Transverse colon (tissue), 4 donors: ENCODE measurements at places on chromosomes 1 and 21. TPM values are rescaled to one million over a fixed set of nuclear protein-coding genes. Genes with fewer than 3 reads are reported as not detected.

DNA sequence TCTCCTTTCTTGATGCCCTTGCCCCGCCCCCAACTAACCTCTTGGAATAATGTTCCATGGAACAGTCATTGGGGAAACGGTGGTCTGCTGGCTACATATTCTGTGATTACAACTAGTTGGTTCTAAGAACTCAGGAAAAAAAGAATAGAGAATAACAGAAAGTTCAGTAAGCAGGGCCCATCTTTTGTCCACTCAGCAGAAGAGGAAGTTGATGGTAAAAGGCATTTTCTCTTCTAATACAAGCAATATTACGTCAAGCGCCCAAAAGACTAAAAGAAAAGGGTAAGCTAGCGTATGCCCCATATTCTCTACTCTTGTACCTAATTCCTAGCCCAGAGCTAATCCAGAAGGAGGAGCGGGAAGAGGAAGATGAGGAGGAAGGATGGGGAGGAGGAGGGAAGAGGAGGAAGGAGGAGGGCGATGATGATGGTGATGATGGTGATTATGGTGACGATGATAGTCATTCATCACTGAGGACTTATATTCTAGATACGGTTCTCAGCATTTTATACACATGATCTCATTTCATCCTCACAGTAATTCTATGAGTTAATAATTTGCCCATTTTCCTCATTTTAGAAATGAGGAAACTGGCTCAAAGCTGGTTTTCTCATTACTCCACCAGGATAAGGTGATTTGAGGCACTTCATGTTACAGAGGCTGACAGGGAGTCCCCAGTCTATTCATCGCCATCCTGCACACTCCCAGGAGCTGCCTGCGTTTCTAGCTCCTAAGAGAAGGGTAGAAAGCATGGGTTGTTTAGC lies 76.6 kb upstream of the EFHD2 start:
- DNase-seq: no peak

ERVH48-1 gene
- total RNA-seq: not detected

- no peak for DNase-seq
Measured at GRCh38 chr1:1797731-1798341, 19.6 kb upstream of the NADK start.

GRCh38 chr1:183069562-183070216 lies 46.5 kb downstream of the LAMC1 start:
- DNase-seq: no peak

CNKSR1 gene
- total RNA-seq: 60.9 TPM

- no peak for DNase-seq
Measured at GRCh38 chr1:188426561-188426960, 1597.8 kb downstream of the PLA2G4A start.

DNA sequence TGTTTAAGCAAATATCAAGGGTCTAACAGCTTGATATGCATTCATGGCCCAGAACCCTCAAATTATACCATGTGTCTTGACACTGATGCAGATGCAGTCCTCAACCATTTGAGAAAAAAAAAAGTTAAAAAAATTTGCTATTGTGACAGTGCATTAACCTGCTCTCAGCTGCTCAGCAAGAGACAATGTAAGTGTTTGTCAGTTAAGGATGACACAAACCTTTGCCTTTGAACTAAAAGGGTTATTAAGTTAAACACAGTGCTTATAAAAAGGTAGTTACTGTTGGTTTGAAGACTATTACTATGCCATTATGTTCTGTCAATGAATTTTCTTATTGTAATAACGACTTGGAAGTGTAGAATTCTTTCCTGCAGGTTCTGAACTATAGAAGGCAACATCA lies 655.6 kb upstream of the NEGR1 start:
- no peak for DNase-seq

BOLA1 gene
- 7.4 TPM for total RNA-seq

- no peak for DNase-seq
Measured at GRCh38 chr1:87170931-87171598, 157.6 kb upstream of the LMO4 start.

DNA sequence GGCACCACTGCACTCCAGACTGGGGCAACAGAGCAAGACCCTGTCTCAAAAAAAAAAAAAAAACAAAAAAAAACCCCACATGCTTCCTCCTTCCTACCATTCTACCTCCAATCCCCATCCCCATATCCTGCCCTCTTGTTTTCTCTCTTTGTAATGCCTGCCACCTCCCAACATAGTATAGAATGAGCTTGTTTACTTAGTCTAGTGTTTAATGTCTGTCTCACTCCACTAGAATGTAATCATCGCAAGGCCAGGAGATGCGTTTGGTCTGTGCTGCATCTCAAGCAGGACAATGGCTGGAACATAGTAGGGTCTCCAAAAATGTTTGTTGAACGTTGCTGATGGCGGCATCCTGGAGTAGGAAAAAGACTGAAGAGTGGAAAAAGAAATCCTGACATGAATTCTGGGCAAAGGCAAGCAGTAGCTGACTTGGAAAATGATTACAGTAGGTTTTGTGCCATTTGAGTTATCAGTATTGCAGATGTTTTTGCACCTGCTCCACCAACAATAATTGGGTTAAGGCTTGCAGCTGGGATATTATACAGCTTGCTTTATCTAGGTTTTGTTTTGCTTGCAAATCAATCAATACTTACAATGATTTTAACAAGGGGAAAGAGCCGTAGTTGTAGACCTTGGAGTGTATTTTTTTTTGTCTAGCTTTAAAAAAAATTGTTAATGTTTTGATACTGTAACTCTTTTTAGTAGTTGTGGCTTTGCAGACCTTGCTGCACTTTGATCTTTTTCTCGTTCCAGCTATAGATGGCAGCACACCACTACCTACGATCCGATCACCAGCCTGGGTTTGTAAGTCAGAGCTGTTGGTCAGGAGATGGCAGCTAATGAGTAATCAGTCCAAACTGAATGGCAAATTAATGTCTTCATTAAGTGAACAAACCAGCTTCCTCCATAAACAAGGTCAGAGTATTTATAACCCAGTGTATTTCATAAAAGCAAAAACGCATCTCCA lies 62.4 kb downstream of the BACH1 start:
- no peak for DNase-seq

DNA sequence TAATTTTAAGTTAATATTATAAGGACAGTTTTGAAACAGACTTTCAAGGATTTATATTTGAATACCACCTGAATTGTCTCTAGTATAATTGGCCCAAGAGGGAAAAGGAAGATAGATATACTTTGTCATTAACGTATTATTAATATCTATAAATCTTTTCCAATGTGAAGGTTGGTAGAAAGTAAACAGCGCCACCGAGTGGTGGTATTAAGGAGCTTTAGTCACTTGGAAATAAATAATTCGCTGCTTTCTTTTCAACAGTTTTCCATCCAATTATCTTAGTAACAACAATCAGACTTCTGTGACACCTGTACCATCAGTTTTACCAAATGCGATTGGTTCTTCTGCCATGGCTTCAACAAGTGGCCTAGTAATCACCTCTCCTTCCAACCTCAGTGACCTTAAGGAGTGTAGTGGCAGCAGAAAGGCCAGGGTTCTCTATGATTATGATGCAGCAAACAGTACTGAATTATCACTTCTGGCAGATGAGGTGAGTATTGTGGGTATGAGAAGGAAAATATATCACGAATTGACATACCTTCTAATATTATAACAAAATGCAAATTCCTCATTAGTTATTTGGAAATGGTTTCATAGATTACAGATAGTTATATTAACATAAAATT lies 37.7 kb downstream of the SH3GLB1 start:
- peak; percentile 20 for DNase-seq

DNA sequence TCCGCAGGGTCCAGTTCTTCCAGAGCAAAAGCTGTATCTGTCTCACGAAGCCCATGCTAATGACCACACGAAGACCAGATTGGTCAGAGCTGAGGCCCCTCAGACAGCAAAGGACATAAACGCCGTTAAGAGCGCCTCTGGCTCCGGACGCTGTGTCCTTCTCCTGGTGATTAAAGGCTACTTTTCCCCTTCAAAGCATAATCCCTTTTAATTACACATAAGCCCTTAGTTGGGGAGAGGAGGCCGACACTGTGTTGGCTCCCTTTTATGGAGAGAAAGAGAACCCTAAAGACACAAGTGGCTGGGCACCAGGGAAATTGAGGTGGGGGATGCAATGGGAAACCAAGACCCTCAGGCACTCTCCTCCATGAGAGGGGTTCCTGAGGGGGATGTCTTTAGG lies at the start of gene ABCA4:
Gene ABCA4 (minus strand): TSS at position 158 of the 400 bp plus-strand sequence. CDS start 103 bp downstream, at position 55.
- DNase-seq: no peak

DNA sequence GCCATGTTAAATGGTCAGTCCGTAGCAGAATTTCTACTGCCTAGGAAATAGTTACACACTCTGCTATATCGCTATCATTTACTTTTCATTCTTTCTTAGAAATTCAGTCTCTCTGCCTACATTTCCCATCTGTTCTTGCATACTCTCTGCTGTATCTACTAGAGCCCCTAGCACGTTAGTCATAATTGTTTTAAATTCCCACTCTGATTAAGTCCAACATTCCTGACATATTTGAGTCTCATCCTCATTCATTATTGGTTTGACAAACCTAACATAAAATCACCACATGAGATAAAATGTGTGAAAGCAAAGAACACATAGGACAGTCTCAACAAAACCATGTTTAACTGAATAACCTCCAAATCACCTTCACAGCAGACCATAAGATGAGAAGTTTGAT lies 513.6 kb downstream of the PLPP3 start:
- DNase-seq: no peak

GRCh38 chr1:119953266-119953998 lies 57.1 kb upstream of the ADAM30 start:
- no peak for DNase-seq

GRCh38 chr1:151624783-151625182 lies 12.9 kb downstream of the SNX27 start:
- DNase-seq: no peak

S100A7 gene
- total RNA-seq: not detected

- DNase-seq: no peak
Measured at GRCh38 chr1:7455796-7456721, 315.0 kb upstream of the VAMP3 start.

- DNase-seq: no peak
Measured at GRCh38 chr21:41024746-41025254, 143.2 kb upstream of the BACE2 start.

DNA sequence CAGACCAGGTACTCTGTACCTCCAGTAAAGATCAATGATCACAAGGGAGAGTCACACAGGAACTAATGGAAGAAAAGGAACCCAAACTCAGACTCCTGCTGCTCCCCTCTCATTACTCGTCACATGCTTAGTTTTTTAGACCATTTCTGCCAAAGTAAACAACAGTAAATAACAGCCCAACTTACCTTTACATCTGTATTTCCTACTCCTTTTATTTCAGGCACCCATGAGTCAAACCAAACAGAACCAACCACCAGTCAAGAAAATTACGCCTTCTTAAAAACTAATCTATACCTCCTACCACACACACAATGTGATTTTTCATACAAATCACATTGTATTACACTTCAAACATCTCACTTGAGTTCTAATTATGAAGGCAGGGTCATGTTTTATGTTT lies 61.4 kb upstream of the HTR1D start:
- no peak for DNase-seq

GRCh38 chr1:203996126-203996525 lies 76.8 kb upstream of the SOX13 start:
- no peak for DNase-seq

GRCh38 chr1:30779294-30780071 lies 21.9 kb upstream of the LAPTM5 start:
- DNase-seq: peak; percentile 89

DNA sequence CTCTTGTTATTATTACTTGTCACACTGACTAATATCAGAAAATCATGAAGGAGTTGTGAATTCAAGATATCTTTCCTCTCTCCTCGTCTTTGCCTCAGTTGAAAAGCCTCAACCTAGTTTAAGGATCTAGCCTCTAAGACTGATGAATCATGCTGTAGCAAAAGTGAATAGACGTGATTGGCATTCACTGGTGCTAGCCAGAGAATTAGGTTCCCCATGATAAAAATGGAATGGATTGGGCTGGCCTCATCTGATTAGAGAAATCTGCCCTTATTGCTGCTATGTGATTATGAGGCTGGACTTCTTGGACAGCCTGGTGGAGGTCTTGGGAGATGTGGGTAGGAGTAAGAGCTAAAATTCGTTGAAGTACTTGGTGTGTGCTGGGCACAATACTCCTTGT lies 208.2 kb downstream of the BACH1 start:
- DNase-seq: no peak

DNA sequence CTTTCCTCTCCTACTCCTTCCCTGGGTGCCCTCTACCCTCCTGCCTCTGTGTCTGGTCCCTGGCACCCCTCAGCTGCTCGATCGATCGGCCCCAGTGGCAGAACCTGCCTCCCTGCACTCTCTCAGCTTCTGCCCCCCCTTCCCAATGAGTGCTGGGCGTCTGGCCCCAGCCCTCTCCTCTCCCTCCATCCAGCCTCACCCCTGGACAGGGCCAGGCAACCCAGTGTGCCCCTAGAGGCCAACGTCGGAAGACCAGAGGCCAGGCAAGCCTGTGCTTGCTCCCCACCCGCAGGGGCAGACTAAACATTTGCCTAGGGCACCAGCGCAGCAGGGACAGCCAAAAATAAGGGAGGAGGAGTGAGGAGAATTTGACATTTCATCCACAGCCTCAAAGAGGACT lies 43.5 kb downstream of the LGR6 start:
- DNase-seq: peak; percentile 36

ADORA3 gene
- total RNA-seq: not detected

DNA sequence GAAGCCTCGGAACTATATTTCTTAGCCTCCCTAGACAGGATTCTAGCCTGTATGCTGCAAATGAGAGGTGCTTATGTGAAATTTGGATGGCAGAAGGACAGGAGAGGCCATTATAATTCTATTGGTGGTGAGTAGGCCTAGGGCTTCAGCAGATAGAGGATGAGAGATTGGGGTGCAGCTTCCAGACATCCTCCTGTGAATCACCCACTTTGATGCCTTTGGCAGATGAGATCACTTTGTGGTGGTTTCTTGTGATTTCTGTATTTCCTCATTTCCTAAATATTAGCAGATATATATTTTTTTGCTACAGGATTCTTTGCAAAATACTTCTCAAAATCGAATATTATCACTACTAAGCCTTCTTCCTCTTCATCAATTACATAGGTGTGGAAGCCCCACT lies 37.3 kb downstream of the MFSD2A start:
- DNase-seq: no peak

DUSP23 gene
- 61.9 TPM for total RNA-seq

GRCh38 chr1:201025571-201026002 lies 2.1 kb upstream of the KIF21B start:
- DNase-seq: no peak

DNA sequence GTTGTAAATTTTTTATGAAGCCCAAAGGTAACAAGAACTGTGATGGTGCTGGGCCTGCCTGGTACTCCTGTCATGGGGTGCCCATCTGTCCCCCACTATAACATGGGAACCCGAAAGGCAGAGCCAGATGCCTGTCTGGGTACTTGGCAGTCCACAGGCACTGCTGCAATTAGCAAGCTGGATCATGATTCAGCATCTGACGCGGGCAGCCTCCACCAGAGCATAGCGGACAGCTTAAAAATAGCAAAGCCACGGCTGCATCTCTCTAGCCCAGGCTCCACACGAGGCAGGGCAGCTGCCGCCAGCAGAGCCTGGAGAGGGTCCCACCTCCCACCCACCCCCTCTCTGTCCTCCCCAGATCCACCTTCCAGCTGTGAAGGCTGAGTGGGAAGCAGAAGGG lies 22.9 kb downstream of the SUSD4 start:
- no peak for DNase-seq

GRCh38 chr1:110785055-110785454 lies 87.9 kb upstream of the CD53 start:
- DNase-seq: no peak

- DNase-seq: no peak
Measured at GRCh38 chr1:22962558-22962957, 10.1 kb downstream of the LACTBL1 start.
